T-helper 2 cell treated with Interferon-gamma antibody and Interleukin-4, amounts not matched to agents 100 ng/mL and 5 ng/mL, for 36 hours (primary cell): ENCODE measurements at places on chromosomes 1 and 21. TPM values are rescaled to one million over a fixed set of nuclear protein-coding genes. Genes with fewer than 3 reads are reported as not detected.

Gene ZBED6
- 20.5 and 20.7 TPM in 2 replicates for total RNA-seq

Gene SV2A
- total RNA-seq: 16.0 and 17.5 TPM in 2 replicates

Gene AADACL3
- total RNA-seq: not detected in 2 replicates

Gene LAMC2
- total RNA-seq: 0.05 TPM in 1 of 2 replicates, not detected in the other

Gene ZNF648
- total RNA-seq: not detected in 2 replicates

Gene RHBDL2
- total RNA-seq: not detected in 2 replicates

Gene PTGER3
- total RNA-seq: 3.9 and 4.2 TPM in 2 replicates

Gene ORC1
- total RNA-seq: 34.5 and 37.6 TPM in 2 replicates
